ENCODE measurements at places on chromosomes 5 and 9.

GRCh38 chr9:125579030-125579932, 127.7 kb downstream of the MAPKAP1 start:
- DNase-seq: no peak

- DNase-seq: no peak
Observed at GRCh38 chr5:160231783-160232342, 2.6 kb downstream of the FABP6 start.

- no peak for DNase-seq
Observed at GRCh38 chr5:11248966-11249365, 487.9 kb upstream of the DAP start.

- no peak for DNase-seq
Observed at GRCh38 chr5:2149195-2149539, 266.4 kb upstream of the IRX4 start.

GRCh38 chr9:112015736-112016135, 119.1 kb downstream of the UGCG start:
- DNase-seq: no peak

DNA sequence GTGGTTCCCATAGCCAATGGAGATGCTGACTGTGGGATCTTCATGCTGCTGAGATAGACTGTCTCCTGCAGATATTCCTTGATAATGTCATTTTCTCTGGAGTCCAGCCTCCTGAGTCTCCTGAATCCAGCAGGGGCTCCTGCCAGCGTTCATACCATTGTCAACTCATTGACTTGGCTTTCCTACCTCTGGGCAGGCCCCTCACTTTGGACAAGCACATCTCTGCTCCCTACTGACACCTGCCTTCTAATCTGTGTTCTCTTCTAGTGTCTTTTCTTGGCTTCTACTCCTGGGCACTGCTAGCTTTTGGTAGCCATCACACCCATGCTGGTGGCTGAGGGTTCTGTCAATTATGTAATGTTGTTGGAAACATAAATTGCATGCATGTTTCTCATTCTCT, 138.0 kb downstream of the ADCY2 start:
- no peak for DNase-seq

DNA sequence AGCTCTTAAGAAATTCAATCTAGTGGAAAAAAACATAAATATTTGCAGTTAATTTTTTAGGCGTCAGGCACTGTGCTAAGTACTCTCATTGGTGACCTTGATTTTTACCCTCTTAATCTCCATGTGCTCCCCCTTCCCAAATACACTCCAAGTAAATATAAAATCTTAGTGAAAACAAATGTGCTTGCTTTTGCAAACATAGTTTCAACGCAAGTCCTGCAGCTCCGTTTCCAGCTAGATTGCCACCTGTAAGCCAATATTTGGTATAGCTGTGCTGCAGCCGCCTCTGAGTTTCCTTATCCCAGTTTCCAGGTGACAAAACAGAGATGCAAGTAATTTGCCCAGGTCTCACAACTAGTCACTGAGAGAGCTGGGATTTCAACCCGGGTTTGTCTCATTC, 1.9 kb upstream of the MTMR12 start:
- no peak for DNase-seq

DNA sequence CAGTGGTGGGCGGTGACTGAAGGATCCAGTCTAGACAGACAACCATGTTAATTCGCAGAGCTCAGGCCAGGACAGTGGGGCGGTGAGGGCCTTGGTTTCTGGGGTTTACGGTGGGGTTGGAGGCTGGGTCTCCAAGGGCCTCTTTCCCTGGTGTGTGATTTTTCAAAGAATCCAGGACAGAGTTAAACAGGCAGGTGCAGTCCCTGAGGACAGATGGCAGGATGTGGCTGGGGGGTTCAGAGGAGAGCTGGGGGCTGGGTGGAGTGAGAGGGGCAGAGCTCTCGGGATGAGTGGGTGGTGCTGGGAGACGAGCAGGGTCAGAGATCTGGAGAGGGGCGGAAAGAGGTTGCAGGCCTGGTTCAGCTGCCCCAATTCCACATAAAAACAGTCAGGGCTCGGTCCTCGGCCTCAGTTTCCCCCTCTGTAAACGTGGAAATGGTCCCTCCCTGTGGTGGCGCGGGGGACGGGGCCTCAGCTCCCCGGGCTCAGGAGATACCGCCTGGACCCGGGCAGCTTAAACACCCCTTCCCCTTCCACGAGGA, 145.9 kb downstream of the GAPVD1 start:
- DNase-seq: no peak

GRCh38 chr5:9269014-9269413, 276.9 kb downstream of the SEMA5A start:
- DNase-seq: no peak

DNA sequence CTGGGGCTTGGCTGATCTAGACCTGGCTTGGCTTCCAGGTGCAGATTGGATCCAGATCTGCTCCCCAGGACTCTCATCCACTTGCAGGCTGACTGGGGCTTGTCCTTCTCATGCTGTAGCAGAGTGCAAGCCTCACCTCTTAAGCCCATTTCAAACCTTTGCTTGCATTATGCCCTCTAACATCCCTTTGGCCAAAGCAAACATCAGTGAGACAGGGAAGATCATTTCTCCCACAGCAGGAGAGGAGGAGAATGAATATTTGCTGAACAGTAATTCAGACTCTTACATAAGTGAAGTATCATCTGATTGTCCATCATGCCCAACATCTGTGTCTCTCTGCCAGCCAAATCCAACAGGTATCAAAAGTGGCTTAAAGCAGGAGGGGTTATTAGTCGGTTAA, 194.9 kb downstream of the C9orf152 start:
- DNase-seq: no peak

DNA sequence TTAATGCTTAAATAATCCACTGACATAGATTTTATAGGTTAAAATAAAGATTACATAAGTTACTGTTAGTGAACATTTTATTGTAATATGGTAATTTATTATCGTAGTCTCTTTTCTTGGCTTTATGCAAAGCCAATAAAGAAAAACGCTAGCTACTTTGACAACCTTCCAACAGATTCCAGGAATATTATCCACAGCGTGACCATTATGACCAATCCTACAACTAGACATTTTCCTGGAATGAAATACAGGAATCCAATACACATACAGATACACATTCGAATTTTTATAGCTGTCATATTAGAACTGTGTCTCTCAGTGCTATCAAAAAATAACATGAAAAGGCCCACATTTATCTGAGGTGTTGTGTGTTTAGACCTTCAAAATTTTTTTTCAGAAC, 13.1 kb downstream of the RPS23 start:
- DNase-seq: no peak

DNA sequence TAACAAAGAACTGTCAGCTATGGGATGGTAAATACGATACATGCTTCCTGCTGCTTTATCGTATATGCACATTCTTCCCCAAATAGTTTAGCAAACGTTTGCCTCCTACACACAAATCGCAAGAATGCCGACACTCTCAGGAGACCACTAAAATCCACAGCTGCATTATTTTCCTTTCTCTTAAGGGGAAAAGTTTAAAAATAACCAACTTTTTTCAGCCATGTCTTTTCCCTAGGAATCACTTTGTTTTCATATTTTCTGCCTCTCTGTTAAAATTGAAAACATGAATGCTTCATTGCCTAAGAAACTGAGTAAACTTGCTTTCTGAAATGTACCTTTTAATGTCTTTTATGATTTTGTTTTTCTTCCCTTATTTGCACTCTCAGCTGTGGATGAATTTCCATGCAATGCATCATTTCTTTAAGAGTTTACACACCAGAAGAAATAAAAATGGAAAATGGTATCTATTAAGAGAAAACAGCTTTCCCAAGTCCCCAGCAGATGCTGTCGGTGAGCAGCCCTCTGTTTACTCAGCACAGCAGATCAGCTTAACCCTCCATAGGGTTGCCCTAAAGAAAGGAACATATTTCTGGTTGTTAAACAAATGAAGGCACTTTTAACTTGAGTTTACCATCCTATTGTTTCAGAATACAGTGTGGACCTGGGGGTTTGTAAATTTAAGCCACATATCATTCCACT, 66.2 kb downstream of the IZUMO3 start:
- DNase-seq: no peak

DNA sequence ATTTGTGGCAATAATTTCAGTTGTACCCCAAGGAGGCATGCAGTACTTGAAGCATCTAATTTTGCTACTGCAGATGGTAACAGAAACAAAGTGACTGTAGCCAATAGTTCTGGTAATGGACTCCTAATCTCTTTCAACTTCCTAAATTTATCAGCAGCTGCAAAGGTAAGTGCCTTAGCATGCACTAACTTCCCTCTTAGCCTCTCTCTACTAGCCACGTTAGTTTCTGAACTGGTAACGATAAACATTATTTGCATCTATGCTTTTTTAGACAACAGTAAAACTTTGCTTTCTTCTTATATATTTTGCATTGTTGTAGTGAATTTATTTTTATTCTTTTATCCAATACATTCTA, 6.2 kb upstream of the CKS2 start:
- no peak for DNase-seq

- no peak for DNase-seq
Observed at GRCh38 chr5:16812911-16813310, 123.2 kb downstream of the MYO10 start.

DNA sequence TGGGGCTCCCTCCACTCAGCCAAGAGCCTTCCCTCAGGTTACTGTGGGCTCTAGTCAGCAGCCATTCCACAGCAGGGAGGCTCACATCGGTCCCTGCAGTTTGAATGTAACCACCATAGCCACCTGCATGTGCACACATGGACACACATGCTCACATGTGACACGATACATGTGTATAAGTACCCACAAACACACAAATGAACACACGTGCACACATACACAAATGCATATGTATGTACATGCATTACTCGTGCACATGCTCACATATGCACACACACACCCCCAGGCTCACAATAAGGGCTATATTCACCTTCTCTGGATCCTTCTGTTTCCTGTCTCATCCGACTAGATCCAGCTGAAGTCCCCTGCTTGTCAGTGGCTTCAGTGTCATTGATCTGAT, 36.2 kb downstream of the UBE2QL1 start:
- DNase-seq: no peak

- no peak for DNase-seq
Observed at GRCh38 chr5:123235781-123236180, 146.7 kb downstream of the PRDM6 start.

GRCh38 chr9:107161338-107161737, 121.7 kb upstream of the RAD23B start:
- DNase-seq: no peak

DNA sequence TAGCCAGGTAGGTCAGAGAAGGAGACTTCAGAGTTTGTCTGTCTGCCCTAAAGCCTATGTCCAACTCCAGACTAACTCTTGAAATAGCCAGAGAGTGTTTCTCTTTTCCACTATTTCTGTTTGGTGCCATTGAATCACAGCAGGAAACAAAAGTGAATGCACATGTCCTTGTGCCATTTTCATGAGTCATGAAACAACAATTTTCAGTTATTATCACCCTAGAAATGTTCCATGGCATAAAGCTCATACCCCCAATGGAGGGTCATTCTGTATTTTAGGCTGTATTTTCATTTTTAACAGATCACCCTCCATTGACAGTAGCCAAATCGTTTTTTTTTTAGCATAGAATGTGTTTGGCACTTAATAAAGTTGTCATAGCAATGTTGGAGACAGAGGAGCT, 124.7 kb downstream of the PAPPA start:
- DNase-seq: no peak

- no peak for DNase-seq
Observed at GRCh38 chr9:126652140-126652582, 38.4 kb downstream of the LMX1B start.

DNA sequence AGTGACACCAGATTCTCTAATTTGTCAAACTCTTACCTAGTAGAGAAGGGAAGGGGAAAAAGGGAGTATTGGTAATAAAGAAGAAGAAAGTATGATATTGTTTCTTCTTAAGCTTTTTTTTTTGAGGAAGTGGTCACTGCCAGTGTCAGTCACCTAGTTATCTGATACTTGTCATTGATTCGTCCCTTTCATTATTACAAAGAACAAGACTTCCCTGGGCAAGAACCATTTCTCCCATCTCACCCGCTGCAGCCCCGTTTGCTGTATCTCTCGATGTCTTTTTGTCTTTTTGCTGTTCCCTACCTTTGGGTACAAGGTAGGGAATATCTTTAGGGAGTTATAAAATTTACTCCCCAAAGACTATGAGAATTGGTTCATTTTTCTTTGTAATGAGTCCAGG, 249.0 kb downstream of the ARHGAP26 start:
- no peak for DNase-seq

DNA sequence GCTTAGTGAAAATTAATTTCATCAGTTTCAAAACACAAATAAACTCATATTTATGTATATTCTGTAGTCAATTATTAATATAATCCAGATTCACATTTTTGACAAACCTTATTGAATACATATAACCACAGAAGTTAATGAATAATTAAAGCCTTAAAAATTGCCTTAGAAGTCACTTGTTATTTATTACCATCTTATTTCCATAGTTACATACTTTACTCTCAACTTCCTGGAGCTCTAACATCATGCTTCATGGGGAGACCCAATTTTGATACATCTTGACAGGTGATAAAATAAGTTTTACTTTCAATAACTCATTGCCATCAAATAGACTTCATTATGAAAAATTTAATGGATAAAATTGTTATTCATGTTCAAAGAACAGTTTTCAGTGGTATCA, 1038.7 kb downstream of the PTPRD start:
- DNase-seq: no peak

DNA sequence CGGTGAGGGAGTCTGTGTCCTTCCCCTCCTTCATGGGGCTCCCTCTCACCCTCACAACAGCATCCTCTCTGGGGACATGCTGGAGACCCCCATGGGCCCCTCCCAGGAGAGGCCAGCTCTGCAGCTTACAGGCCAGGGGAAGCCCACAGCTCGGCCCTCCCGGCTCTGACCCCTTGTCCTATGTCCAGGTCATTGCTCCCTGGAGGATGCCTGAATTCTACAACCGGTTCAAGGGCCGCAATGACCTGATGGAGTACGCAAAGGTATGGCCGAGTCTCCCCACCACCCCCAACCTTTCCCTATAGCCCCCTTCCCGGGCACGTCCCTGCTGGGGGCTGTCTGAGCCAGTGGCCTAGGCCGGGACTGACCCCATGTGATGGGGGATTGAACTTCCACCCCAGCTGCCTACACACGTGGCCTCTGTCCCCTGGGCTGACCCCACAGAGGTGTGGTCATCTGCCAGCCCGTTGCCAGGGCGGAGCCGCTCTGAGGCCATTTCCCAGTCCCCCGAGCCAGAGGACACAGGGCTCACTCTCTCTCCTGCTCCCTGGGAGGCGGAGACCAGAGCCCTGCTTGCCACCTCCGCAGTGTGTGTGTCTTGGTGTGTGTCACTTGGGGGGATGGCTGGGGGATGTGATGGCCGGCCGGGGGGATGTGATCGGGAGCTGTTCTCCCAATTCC, 21.9 kb downstream of the ASS1 start:
- no peak for DNase-seq

DNA sequence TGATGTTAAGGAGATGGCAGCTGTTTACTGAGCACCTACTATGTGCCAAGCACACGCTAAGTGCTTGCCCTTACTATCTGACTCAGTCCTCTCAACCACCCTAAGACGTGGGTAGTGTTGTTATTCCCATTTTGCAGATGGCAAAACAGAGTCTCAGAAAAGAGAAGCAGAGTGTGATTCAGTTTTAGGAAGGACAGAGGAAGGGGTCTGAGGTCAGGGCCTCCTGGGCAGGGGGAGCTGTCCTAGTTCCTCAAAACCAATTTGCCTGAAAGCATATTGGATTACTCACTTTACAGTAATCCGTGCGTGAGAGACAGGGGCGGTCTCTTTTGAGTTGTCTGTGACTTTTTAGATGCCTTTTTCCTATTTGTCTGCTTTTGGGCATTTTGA, 23.2 kb downstream of the DNM1 start:
- no peak for DNase-seq

GRCh38 chr5:151251621-151252020, 1.4 kb upstream of the GM2A start:
- DNase-seq: no peak

- DNase-seq: peak; percentile 78
Observed at GRCh38 chr9:76662476-76663281, 101.6 kb upstream of the PCA3 start.

GRCh38 chr5:142758796-142759145, 11.4 kb upstream of the ARHGAP26 start:
- no peak for DNase-seq

Data from GF-D8 (cell line).